Activated CD4-positive, alpha-beta T cell treated with anti-CD3 and anti-CD28 coated beads, Interleukin-2, amount 10 ng/mL, durations not matched to agents 24 days and 14 days (primary cell): ENCODE measurements at places on chromosomes 4 and X.

DNA sequence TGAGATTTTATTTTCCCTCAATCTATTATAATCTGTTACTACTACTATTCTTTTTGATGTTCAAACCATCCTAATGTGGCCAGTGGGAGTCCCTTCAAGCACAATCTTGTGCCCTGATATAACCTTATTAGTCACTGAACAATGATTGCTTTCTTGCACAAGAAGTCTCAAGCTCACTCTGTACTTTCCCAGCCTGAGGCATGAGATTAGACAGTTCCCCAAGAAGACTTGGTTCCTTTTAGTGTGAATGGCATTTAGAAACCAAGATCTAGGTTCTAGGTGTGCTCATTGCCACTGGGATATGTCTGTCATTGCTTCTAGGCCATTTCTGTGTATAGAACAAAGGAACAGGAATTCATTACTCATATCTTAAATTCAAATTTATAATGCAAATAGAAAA lies 28.0 kb upstream of the RBM41 start:
- no peak for DNase-seq

DNA sequence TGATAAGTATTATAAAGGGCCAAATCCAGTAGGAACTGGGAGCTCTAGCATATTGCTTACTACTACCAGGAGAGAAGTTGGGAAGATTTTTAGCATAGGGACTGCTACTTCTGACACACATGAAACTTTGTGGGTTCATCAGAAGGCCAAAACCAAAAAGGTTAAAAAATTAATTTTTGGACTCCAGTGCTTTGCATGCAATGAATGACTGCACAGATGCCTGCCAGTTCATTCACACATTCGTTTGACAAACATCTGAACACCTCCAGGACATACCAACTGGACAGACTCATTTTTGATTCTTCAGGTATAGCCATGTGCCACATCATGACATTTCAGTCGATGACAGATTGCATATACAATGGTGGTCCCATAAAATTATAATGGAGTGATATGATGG lies 79.8 kb downstream of the MID1IP1 start:
- no peak for DNase-seq

- no peak for DNase-seq
These were observed 40.4 kb upstream of the TLR2 start for GRCh38 chr4:153643406-153644383.

DNA sequence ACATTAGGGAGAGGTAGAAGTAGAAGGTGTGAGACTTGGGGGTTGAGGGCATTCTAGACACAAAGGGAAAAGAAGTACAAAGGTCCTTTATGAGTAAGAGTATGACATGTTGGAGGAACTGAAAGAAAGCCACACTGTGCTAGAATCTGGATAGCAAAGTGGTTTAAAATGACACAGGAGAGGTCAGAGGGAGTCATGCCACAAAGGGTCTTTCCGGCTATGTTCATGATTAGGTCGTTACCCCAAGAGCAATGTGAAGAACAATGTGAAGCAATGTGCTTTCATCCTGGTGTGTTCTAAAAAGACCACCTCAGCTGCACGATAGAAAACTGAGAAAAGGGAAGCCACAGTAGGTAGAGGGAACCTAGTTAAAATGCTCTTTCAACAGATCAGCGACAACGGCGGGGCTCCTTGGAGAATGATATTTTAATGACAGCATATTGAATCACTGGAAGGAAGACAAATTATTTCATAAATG lies 29.2 kb downstream of the SMIM14 start:
- DNase-seq = no peak

DNA sequence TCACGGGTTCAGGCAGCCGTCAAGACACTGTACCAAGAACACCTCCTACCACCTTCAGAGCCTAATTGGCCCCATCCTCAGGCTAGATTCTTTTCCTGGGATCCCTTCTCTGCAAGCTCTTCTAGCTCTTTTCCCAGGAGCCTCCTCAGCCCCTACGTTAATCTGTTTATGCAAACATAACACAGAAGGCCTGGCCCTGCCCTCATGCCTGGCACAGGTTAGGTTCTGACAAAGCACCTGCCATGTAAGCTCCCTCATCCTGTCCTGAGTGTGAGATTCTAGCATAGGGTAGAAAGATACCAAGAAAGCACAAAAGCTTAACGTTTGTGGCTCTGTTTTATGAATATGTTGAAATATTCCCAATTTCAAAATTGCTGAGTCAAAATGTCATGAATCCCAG lies 93.6 kb downstream of the IRF2 start:
- no peak for DNase-seq
